ENCODE measurements at places on chromosomes 3 and 15.

- DNase-seq, result no peak
Measured at GRCh38 chr3:12395349-12396012, 88.8 kb upstream of the TSEN2 start.

GRCh38 chr15:51398626-51399025, 57.2 kb downstream of the GLDN start:
- DNase-seq, result no peak

DNA sequence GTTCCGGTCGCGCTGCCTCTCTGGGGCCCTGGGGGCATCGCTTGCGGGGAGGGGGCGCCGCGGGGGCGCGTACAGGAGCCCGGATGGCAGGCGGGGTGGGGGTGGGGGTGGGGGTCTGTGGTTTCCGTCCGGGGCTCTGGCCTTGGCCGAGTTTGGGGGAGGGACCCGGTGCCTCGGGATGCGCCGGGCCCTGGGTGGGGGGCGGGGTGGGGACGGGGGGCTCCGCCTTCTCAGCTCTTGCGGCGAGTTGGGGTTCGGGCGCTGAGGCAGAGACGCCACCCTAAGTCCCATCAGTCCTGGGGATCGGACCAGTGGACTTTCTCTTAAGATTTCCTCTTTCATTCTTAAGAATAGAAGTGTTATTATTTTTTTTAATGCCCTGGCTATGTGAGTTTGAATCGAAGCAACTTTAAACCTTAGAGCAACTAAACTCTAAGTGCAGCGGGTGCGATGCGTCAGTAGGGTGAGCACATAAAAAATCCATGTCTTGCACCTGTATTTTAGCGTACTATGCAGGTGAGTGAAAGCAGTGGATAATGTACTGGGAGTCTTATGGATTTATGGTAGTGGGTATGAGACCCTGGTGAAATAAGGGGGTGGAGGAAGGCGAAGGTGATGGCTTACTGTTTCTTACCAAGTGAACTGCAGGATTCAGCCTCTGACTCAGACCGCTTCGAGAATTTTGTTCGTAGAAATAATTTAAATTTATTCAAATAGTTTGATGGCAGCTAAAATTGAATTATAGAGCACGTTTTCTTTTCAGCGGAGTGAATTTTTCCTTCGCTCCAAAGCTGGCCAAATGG, 762 bp downstream of the CTNNB1 start:
- DNase-seq, result peak; percentile 12

DNA sequence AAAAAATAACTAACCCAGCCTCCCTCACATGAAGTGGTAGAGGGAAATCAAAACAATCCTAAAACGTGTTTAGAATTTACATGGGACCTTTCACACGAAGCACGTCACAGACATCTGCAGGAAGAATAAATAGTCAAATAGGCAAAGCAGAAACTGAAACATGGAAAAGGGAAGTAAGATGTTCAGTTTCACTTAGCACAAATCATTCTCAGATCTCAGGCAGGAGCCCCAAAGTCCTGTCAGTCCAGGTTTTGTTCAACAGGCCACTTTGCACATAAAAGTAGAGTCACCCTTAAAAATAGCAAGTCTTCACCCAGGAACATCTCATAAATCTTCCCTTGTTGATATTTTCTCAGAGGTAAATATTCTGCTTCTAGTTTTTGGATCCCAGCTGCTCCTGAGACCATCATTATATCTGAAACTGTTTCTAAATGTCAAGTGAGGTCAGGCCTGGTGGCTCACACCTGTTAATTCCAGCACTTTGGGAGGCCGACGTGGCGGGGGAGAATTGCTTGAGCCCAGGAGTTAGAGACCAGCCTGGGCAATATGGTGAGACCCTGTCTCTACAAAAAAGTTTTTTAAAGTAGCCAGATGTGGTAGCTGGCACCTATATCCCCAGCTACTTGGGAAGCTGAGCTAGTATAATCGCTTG, 1.9 kb downstream of the RUBCN start:
- no peak for DNase-seq

GRCh38 chr3:12706504-12707253, 42.8 kb upstream of the RAF1 start:
- DNase-seq, result no peak

GRCh38 chr3:17979252-17979651, 236.8 kb upstream of the TBC1D5 start:
- DNase-seq, result no peak

DNA sequence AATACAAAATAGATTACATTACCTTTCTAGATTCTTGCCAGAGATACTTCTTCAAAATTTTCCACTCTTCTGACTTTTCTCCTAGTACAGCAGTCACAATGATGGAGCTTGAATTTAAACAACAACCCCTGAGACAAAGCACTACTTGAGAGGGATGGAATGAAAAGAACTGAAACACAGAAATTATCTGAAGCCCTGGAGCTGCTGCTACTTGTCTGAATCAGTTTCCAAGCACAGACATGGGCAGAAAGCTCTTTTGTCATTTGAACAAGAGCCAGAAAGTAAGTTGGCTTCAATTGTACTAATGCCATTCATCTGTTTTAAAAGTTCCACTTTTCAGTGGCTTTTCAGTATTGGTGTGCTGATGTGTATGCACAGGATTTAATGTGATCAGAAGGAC, 718.5 kb upstream of the ARPP21 start:
- no peak for DNase-seq

GRCh38 chr3:152874896-152875749, 40.2 kb downstream of the P2RY1 start:
- no peak for DNase-seq

GRCh38 chr3:10960255-10960654, 32.3 kb upstream of the SLC6A1 start:
- DNase-seq, result no peak

GRCh38 chr3:10986592-10986991, 6.0 kb upstream of the SLC6A1 start:
- DNase-seq, result no peak

DNA sequence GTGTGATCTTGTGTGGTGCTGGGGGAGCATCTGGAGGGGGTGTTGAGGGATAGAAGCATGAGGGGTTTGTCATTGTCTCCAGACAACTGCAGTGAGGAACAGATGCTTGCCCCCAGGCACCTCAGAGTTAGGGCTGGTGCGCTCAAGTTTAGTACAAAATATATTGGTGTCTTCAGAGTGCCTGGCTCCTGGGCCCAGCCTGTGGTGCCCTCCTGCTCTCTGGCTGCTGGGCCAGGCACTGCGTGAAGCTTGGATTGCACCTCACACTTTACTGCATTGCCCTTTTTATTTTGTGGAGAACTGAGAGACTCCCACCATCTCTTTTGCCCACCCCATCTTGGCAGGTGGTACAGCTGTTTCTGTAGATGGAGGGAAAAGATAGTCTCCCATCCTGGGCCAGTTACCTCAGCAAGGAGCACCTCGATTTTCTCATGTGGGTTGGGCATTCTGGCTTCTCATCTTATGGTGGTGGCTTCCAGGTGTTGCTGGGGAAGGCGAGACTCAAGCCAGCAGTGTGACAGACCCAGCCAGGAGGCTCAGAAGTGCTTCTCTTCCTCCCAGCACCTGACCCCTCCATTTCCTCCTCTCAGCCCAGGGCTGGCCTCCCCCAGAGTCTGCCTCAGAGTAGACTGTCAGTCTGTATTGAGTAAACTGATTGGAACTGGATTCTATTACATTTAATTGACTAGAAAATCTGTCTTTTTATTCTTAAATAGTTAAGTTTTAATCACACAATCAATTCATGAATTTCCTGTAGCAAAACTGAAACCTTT, 140.5 kb downstream of the DNAJB8 start:
- DNase-seq, result no peak

DNA sequence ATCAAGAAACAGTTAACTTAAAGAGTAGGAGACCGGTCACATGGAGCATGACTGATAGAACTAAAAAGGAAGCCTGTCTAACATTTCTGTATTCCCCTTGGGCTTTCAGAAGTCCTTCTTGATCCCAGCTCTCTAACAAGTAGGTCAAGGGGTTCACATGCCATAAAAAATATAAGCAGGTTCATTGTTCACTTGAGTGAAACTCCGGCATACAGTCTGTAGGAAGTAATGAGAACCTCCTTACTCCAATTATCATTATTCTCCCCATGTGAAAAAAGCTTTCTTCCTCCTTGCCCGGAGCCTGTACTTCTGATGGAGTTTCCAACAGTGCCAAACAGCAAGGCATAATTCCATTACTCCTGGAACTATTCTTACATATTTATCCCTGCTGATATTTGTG, 242.8 kb upstream of the CNTN4 start:
- no peak for DNase-seq

GRCh38 chr3:123618768-123619484, 34.1 kb upstream of the HACD2 start:
- no peak for DNase-seq
